Glomerular endothelial cell (primary cell): ENCODE measurements at places on chromosomes 11 and 22.

- DNase-seq = no peak
Measured at GRCh38 chr11:121323046-121323607, 30.6 kb downstream of the SC5D start.

- no peak for DNase-seq
Measured at GRCh38 chr11:76049511-76049910, 156.8 kb downstream of the WNT11 start.

DNA sequence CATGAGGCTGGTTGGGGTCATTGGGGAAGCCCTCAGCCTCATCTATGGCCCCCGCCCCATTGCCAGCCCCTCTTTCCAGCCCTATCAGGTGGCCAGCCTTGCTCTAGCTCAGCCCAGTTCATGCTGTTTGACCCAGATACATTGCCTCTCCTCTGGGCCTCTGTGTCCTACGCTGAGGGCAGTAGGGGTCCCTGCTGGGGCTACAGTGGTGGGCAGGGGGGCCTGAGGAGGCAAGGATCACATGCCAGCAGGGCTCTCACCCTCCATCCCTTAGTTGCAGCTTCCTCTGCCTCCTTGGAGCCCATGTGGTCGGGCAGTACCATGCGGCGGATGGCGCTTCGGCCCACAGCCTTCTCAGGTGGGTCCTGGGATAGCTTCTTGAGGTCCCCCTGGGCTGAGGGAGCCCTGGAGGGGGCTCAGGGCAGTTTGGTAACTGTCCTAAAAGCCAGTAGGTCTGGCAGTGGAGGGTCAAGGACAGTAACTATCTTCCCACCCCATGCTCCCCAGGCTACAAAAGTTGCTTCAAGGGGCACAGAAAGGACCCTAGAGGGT lies 19.2 kb downstream of the EMID1 start:
- DNase-seq = no peak

GRCh38 chr22:33875316-33875715 lies 45.0 kb downstream of the LARGE1 start:
- DNase-seq = no peak

- no peak for DNase-seq
Measured at GRCh38 chr11:107179829-107180228, 161.6 kb upstream of the GUCY1A2 start.

DNA sequence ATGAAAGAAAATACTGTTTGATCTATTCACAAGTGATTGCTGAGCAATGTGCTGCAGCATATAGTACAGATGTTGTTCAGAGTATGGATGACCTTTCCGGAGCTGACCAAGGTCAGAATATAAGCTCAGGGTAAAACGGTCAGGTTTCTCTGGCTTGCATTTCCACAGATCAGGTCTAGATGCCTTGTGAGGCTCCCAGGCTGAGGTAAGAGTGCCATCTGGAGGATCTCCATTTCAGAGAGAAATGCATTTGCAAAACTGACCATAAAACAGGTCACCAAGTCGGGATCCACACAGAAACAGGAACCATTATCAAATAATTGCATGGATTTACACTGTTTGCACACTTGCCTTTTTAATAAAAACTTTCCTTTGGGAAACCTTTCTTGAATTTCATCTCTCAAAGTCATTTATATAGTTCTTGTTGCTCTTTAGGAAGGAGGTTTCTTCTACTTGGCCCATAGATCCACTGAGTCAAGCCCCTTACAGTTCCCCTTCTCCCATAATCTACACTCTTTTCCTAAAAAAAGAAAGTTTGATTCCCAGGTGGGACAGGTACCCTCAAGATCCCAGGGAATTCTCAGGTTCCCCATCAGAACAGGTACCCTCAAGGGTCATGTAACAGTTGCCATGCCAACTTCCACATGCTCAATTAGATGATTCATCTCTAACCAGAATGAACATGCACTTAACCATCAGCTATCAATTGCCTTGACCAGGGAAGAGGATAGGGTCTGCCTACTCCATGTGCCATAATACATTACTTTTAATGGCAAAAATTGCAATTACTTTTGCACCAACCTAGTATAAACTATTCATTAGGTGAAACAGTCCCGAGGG lies 25.0 kb upstream of the TMPRSS5 start:
- DNase-seq = peak; percentile 4

GRCh38 chr11:65643971-65644370 lies 6.1 kb downstream of the SIPA1 start:
- DNase-seq = no peak

GRCh38 chr11:10731064-10731680 lies 19.9 kb upstream of the CTR9 start:
- DNase-seq = no peak

DNA sequence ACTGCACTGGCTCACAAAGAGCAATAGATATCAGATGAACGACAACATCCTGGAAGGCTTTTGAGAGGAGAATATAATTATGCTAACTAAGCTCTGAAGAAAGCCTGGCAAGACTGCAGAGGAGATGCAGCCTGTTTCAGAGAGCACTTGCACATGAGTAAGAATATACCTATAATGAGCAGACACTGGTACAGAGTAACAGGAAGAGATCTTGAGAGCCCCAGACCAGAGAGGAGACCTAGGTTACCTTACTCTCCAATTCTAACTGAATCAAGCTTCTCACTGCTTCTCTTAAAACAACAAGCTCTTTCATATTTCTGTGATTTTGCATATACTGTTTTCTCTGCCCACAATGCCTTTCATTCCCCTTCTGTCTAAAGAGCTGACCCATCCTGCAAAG lies 66.5 kb downstream of the FAM168A start:
- DNase-seq = no peak
